ENCODE measurements at places on chromosomes 16 and 17.

GRCh38 chr16:66774981-66775380 is 23.6 kb upstream of the DYNC1LI2 start:
- DNase-seq, result no peak

DNA sequence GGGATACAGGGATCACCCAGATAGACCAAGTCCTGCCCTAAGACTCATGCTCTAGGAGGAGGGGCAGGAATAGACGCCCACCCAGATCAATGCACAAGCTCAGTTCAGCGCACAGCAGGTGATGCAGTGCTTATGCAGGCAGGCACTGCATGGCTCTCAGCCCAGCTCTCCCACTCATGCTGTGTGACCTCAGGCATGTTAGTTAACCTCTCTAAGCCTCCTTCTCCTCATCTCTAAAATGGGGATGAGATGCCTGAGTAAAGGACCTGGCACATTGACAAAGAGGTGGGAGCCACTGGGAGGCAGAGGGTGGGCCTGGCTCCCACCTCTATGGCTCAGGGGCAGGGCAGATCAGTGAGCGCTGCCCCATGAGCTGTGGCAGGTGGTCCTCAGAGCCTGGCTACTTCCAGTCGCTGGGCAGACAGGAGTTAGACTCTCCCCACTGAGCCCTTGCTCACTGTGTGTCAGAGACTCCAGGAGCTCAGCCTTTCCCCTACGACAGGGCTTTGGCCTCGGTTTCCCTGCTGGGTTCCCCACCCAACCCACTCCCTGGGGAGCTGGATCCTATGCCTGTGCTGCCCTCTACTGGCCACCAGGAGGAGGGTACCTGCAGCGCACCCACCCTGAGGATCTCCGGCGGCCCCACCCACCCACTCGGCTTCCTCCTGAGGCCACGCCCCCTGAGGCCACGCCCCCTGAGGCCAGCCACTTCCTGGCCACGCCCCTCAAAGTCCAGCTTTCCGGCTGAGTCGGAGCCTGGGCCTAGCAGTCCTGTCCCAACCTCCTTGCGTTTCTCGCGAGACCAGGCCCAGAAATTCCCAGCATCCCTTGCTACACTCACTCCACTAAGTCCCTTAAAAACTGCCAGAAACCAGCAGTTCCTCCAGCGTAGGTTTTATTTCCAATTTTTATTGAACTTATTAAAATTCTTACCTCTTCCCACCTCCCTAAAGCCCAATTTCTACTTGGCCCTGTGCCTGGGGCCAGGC is 196.1 kb downstream of the GSG1L start:
- DNase-seq, result peak; percentile 49

DNA sequence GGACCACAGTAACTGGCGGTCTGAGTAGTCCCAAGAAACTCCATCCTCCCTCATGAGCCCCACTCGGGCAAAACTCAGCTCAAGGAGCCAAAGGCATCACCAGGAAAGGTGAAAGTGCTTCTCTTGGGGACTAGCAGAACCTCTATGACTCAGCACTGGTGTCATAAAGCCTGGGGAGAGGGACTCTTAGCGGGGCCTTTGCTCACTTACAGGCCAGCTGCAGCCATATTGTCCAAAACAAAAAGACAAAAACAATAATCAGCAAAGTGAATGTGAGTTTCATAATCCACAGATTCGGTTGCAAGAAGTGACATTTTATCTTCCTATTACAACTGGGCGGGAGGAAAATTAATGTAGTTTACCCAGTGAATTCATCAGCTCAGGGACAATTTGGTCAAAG is at the start of gene TEKT5:
TEKT5 (minus strand) TSS at position 101 of the 400 bp plus-strand sequence; CDS start at position 44, 57 bp downstream.
- DNase-seq, result no peak

DNA sequence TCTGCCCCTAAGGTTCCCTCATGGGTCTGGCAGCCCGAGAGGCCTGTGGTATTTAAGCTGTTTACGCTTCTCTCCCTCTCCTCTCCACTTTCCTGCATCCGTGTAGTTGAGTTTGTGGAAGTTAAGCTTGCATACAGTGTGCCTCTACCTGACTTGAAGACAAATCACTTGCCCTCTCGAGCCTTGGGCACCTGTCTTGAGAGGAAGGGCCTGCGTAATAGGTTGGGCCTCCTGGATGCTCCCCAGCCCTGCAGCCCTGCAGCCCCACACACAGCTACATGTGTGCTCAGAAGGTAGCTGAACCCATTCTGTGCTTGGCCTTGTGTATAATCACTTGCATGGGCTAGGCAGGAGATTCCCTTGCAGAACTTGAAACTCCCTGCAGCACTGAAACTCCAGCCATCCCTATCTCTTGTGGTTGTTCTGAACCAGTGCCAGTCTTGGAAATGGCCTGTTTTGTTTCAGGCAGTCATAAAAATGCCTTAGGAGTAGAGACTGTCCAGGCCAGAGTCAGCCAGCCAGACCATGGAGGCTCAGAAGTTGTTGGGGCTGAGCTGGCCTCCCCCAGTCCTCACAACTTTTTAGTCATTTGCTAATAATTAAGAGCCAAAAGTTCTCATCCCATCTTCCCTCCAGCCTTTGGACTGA is 134.6 kb downstream of the CLEC16A start:
- no peak for DNase-seq

DNA sequence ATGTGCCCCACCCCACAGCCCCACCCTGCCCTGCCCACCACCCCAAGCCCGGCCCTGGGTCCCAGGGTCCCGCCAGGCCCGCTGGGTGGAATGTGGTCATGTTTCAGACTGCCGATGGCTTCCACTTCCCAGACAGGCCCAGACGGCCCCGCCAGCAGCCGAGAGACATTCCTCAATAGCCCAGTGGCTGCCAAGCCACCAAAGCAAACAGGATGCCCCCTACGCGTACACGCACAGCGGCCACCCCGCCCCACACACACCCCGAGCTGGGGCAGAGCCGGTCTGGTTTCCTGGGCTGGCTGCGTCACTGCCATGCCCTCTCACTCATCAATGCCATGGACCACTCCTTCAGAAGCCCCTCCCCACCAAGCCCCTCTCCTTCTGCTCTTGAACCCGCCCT is 1.2 kb upstream of the KRT17 start:
- no peak for DNase-seq

DNA sequence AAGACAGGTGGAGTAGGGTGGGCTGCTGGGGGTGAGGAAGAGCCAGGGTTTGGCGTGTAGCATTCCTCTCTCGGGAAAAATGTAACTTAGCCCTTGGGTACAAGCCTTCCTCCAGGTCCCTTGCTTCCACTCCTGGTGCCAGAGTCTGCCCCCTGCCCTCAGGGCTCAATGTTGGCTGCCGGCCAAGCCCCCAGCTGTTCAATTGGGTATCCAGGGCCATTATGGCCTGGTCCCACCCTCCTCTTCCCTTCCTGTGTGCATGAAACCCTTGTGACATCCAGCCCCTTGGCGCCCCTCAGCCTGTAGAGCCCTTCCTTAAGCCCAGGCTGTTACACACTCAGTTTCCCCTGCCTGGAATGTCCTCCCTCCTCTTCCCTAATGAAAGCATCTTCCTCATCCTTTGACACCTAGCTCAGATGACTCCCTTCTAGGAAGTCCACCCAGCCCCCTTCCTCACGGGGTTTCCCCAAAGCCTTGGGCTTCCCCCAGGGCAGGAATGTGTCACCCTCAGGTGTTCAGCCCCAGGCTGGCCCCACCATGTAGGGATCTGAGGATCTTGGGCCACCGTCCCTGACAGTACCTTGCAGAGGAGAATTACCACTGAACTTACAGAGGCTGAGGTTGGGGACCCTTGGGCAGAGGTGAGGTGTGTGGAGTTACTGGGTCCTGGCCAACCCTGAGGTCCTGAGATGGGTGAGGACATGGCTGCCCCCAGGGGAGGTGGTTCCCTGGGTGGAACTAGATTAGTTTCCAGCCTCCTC is 30.0 kb downstream of the B9D1 start:
- DNase-seq, result no peak

DNA sequence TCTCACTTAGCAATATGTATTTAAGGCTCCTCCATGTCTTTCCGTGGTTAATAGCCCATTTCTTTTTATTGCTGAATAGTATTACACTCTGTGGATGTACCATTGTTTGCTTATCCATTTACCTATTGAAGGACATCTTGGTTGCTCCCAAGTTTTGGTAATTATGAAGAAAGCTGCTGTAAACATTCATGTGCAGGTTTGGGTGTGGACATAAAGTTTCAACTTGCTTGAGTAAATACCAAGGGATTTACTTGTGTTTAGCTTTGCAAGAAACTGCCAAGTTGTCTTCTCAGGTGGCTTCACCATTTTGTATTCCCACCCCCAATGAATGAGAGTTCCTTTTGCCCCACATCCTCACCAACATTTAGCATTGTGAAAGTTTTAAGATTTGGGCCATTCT is 9.5 kb downstream of the LRRC36 start:
- no peak for DNase-seq

DNA sequence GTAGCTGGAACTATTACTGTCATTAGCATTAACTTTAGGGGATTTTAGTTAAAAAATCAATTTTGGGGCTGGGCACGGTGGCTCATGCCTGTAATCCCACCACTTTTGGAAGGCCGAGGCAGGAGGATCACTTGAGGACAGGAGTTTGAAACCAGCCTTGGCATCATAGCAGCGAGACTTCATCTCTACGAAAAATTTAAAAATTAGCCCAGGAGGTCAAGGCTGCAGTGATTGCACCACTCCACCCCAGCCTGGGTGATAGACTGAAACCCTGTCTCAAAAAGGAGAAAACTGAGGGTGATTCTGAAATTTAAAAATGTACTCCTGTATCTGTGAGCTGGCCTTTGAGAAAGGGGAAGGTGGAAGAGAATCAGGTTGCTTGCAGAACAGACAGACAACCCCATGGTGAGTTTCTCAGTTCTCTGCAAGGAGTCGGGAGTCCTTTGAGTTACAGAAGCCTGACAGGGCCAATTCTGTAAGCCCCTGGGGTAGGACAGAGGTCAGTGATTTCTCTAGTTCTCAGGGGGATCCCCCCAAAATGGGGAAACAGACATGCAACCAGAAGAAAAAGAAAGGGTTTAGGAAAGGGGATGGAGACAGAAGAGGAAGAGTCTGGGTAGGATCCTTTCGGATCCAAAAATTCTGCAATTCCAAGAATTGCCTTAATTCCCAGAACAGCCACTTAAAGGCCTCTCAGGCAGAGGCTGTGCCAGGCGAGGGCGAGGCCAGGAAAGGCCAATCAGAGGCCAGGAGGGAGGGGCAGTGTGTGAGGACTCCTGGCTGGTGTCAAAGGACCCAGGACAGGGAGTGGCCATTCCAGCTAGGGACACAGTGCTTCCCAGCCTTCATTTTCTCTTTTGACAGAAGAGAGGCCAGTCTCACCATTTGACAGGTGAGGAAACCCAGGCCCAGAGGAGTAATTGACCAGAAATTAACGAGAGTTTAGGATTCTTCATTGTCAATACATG is 6.7 kb downstream of the NUPR1 start:
- DNase-seq, result no peak

DNA sequence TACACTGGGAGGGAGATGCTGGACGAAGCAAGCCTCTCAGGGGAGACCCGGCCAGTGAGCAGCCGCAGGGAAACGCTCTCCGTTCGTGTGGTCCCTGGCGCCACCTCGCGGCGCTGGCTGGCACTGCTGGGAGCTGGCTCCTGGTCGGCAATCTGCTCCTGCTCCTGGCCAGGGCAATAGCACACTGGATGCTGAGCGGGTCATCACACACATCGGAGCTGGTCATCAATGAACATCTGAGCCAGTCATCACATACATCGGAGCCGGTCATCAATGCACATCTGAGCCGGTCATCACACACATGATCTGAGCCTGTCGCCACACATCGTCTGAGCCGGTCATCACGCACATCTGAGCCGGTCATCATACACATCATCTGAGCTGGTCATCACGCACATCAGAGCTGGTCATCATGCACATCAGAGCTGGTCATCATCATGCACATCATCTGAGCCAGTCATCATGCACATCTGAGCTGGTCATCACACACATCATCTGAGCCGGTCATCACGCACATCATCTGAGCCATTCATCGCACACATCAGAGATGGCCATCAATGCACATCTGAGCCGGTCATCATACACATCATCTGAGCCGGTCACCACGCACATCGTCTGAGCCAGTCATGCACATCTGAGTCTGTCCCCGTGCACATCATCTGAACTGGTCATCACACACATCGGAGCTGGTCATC is 217.3 kb downstream of the RBFOX3 start:
- DNase-seq, result peak; percentile 30

- no peak for DNase-seq
These were observed 56.6 kb downstream of the COTL1 start for GRCh38 chr16:84561291-84561690.

DNA sequence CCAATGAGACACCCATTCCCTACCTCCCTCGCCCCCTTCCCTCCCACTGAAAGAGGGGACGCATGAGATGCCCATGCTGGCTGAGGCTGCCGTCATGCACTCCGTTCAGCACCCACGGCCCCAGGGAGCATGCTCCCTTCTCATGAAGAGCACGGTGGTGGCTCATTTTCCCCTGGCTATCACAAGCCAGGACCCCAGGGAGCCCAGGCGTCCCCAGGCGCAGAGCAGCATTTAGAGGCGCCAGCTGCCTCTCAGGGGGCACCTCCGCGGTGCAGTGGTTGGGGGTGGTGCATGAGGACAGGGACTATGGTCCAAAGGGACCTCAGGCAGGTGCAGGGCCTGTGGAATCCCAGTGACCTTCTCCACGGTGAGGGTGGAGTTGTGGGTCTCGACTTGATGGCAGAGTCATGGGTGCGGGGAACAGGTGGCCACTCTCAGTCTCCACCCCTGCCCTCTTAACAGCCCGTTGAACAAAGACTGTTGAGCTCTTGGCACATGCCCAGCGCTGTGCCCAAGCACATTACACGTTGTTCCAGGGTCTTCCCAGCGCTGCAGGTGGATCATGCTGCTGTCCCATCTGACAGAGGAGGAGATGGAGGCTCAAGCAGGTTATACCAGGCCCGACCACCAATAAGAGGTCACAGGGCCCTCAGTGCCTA is 13.6 kb downstream of the KIF19 start:
- no peak for DNase-seq

DNA sequence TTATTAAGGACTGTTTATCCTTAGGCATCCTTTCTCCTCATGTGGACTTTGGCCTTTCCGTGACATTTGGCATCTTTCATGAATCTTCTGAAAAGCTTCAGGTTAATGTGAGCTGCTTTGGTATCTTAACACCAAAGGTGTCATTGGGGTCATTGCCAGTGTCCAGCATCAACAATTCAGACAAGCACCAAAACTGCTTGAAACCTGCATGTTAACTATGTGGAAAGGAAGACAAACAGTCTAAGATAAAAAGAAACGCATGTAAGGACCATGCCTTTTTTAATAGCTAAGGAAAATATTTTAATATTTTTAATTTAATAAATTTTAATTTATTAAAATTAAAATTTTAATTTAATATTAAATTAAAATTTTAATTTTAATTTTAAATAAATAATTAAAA is 7.9 kb downstream of the ALOX12 start:
- no peak for DNase-seq

- DNase-seq, result no peak
These were observed 10.2 kb downstream of the SOCS7 start for GRCh38 chr17:38361694-38362465.
